NCI-H2171 (cell line): ENCODE measurements at places on chromosomes 3 and 15.

GRCh38 chr15:27843146-27843545, 256.0 kb downstream of the OCA2 start:
- DNase-seq, result no peak

DNA sequence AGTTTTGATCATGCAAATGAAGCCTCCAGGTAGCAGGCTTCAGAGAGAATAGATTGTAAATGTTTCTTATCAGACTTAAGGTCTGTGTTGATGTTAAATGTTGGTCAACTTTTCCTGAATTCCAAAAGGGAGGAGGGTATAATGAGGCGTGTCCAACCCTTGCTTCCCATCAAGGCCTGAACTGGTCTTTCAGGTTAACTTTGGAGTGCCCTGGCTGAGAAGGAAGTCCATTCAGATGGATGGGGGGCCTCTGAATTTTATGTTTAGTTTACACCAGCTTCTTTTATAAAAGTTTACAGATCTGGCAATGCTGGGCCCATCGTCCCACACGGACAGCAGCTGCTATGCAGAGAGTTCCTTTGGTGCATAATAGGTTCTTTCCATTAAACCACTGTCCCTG, 8.9 kb downstream of the CCDC13 start:
- no peak for DNase-seq

GRCh38 chr3:41200669-41201021, 1.3 kb downstream of the CTNNB1 start:
- DNase-seq, result no peak

DNA sequence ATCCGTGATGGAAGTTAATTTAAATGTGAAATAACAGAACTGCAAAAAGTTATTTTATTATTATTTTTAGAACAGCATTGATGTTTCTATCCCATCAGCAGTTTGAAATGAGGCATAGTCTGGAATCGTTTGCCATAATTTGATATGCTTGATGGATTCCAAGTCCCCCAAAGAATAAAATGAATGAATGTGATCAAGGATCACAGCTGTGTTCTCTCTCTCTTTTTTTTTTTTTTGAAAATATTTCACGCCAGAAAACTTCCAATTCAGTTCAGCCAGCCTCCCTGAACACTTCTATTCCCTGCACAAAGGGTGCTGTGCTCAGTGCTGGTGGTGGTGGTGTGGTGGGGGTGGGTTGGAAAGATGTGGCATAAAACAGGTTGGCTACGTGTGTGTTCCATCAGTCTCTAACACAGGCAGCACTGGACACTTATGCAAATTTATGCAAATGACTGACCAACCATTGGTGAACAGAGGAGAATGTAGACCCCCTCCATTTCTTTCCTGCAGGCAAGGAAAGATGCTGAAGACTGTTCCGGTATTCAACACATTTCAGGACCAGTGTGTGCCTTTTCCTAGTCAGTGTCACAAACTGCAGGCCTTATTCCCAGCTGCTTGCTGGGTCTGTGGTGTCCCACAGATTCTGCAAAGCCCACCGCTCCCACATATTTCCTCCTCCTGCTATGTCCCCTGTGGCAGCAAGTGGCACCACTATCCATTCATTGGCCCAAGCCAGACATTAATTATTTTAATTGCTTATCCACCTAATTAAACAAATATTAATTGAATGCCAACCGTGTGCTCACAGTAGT, 10.6 kb downstream of the ARNT2 start:
- DNase-seq, result no peak

- no peak for DNase-seq
Observed at GRCh38 chr3:31014317-31015040, 120.0 kb upstream of the GADL1 start.

- no peak for DNase-seq
Observed at GRCh38 chr3:164375995-164376394, 702.3 kb downstream of the SI start.

DNA sequence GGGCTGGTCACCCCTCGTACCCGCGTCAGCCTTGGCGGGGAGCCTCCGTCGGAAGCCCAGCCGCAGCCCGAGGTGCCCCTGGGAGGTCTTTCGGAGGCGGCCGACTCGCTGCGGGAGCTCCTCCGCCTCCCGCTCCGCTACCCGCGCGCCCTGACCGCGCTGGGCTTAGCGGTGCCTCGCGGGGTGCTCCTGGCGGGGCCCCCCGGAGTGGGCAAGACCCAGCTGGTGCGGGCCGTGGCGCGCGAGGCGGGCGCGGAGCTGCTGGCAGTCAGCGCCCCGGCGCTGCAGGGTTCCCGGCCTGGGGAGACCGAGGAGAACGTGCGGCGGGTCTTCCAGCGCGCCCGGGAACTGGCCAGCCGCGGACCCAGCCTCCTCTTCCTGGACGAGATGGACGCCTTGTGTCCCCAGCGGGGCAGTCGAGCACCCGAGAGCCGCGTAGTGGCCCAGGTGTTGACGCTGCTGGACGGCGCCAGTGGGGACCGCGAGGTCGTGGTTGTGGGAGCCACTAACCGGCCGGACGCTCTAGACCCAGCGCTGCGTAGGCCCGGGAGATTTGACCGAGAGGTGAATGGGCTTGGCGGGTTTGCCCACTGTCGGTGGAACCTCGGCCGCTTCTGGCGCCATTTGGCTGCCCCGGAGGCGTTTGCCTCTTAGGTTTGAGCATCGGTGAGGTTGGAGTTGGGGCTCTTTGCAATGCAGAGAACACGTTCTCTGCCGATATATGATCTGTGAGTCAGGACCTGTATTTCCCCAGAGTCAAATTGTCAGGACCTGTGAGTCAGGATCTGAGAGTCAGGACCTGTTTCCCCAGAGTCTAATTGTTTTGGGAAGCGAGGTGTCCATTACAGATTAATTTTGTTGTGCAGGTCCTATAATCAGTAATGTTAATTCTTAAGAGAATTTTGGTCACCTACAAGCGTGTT, 24.9 kb upstream of the GATM start:
- peak; percentile 2 for DNase-seq

DNA sequence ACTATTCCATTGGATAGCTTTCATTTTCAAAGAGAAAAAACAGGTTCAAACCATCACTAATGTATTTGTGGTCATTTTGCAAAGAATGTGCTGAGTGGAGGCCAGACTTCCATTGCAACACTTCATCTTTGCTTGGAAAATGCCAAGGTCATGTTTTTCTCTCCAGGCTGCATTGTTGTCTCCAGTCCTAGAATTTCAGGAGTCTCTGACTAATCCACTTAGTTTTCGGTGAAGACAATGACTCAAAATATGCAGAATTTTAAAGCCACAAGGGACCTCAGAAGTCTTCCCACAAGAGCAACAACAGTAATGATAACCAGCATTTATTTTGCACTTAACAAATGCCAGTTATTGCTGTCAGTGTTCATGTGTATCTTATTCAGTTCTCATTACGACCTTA, 277.0 kb downstream of the RYR3 start:
- no peak for DNase-seq

DNA sequence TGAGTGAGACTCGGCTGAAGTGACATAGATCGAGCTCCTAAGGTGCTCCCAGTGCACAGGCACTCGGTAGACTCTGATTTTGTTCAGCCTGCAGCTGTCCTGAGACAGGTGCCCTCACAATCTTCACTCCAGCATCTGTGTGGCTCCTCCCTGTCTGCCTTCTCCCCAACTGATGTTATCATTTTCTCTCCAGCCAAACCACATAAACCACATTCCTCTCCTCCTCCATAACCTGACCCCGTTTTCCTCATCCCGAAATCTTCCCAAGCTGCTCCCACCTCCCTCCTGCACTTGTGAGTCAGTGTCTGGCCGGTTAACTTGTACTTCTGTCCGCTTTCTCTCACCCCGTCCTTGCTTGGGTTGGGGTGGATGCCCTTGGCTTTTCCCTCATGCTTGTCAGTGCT, 93.3 kb upstream of the HACD2 start:
- no peak for DNase-seq

- DNase-seq, result no peak
Observed at GRCh38 chr15:53625260-53625659, 134.2 kb downstream of the WDR72 start.

DNA sequence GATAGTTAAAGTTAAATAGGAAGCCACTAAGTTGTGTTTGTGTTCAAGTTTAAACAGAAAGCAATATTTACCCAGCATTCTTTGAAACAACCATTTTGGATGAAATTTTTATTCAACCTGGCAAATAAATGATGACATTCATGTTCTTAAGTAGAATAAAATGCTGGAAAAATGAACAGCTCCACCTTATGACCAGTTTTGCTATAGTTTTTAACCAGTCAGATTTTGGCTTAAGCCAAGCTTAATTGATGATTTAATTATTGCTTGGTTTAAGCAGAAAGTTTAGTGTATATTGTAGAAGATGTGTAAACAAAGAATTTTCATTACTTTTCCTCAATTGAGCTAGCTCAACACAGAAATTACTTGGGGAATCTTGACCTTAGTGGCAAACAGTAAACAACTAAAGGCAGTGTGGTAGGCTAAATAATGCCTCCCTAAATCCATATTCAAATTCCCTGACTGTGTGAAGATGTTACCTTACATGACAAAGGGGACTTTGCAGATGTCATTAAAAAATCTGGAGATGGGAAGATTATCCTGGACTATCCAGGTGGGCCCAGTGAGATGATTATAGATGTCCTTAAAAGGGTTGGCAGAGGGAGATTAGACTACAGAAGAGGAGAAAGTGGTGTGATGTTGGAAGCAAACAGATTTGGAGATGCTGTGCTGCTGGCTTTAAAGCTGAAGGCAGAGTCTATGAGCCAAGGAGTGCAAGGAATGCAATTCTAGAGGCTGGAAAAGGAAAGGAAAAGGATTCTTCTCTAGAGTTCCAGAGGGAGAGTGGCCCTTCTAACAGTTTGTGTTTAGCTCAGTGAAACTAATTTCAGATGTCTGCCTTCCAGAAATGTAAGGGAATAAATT, 448.6 kb upstream of the GOLIM4 start:
- no peak for DNase-seq

GRCh38 chr3:22063500-22063899, 312.5 kb upstream of the ZNF385D start:
- DNase-seq, result no peak

DNA sequence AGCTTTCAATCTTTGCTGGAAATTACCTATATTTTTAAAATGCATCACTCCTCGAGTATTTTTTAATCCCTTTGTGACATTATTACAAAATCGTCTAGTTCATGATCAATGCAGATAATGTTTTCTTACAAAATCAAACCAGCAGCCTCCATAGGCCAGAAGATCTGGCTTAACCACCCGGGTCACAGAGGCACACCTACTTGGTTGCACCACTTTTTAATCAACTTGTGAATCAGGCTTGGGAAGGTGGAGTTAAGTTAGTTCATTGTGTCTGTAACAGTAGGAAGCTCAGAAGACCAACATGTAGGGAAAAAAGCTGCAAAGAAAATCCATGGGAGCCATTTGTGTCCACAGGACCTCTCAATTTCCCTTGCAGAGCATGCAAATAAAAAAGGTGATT, 148.0 kb downstream of the TP63 start:
- no peak for DNase-seq

DNA sequence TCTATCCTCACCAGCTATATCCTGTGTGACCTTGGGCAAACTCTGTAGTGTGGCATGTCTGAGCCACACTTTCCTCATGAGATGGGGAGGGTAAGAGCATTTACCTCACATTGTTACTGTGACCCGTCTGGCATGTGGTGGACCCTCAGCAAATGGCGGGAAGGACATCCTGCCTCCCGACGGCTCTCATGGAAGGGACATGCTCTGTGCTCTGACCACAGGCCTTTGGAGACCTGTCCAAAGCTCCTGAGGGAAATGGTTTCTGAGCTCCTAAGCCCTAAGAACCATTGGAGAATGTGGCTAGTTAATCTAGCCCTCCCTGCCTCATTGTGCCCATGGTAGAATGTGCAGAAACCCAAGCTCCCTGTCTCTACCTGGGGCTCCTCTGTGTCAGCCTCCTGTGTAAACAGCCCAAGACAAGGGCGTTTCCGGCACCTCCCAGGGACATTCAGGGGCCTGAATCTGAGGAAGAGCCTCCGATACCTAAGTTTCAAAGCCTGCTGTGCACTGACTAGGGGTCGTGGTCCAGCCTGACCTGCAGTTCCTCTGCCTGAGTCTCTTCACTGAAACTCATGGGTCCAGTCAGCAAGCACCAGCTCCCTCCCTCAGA, 29.0 kb downstream of the XYLB start:
- no peak for DNase-seq

DNA sequence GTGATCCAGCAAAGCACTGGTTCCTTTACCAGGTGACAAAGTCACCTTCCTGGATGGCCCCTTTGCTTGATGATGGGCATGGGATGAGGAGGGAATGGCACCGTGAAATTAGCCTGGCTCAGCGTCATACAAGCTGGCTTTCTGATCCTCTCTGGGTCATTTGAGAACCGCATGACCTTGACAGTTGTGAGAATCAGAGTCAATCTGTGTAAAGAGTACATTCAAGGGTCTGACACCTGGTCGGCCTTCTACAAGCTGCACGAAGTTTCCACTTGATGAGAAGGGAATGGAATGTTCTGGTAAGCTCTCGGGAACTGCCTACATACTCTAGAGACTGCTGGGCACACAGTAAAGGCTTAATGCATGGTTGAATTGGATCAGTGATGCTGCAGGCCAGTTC, 319.8 kb upstream of the TLE3 start:
- no peak for DNase-seq

- DNase-seq, result no peak
Observed at GRCh38 chr3:177977381-177978158, 558.7 kb upstream of the KCNMB2 start.

- no peak for DNase-seq
Observed at GRCh38 chr3:187212196-187212545, 14.9 kb downstream of the RTP1 start.

GRCh38 chr3:32568953-32569352, 1.7 kb downstream of the DYNC1LI1 start:
- DNase-seq, result no peak

GRCh38 chr15:51623386-51623938, 891 bp upstream of the DMXL2 start:
- DNase-seq, result no peak

DNA sequence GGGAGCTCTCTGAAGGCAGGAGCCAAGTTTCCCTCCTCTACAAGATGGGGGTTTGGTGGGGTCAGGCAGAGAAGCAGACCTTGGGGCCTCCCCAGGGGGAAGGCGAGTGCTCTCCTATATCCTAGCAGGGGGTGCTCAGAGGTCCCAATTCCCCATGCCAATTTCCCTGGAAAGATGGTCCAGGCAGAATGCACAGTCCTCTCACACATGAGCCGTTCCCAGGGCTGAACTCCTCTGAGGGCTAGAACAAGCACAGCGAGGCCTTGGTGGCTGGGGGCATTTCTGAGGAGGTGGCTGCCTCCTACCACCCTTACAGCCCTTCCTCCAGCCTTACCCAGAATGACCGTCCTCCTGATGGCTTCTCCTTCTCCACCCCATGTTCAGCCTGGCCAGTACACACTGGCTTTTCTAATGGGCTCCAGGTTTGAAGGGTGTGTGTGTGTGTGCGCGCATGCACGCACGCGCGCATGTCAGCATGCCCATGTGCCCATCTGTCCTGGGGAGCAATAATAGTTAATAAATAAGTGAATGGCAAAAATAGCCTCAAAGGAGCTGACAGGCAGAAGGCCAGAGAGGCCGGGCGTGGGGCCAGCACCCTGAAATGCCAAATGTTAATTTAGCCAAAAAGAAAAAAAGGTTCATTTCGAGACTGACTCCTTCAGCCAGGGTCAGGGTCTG, 24.4 kb downstream of the ADCY5 start:
- DNase-seq, result no peak

- no peak for DNase-seq
Observed at GRCh38 chr15:60605879-60606307, 127.0 kb upstream of the ICE2 start.
